ENCODE measurements at places on chromosomes 3 and 15.

DNA sequence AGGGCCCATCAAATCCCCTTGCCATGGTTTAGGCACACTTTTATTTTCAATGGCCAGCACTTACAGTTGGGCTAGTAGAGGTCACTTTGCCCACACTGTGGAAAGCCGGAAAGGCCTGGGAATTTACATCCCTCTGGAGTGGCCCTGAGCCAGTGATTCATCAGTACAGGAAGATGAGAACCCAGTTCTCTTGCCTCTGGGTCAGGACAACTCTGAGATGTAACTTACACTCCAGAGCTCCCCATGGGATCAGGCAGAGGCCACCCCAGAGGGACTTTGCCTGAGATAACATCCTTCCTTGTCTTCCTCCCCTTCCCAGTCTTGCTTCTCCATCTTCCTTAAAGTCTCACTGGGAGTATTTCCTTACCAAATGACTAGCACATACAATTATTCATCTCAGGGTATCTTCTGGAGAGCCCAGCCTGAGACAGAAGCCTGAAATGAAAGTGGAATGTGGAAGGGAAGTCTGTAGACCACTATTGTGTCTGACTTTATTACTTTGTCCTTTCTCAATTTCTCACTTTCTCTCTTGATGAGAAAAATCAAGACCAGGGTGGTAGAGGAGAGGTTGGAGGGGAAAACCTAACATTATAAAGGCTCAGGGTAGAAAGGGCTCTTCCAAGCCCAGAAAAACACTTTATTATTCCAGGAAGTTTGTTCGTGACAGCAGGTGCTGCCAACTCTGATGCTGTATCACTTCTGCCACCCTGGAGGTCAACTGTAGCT lies 220.8 kb downstream of the ZNF621 start:
- no peak for DNase-seq

DNA sequence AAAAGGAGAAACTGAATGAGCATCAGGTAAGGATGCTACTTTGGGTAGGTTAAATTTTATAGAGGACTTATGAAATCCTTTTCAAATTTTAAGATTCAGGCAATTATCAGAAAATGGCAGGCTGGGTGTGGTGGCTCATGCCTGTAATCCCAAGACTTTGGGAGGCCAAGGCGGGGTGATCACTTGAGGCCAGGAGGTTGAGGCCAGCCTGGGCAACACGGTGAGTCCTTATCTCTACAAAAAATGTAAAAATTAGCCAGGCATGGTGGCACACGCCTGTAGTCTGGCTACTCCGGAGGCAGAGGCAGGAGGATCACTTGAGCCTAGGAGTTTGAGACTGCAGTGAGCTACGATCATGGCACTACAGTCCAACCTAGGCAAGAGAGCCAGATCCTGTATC lies 23.1 kb downstream of the DCUN1D1 start:
- no peak for DNase-seq

DNA sequence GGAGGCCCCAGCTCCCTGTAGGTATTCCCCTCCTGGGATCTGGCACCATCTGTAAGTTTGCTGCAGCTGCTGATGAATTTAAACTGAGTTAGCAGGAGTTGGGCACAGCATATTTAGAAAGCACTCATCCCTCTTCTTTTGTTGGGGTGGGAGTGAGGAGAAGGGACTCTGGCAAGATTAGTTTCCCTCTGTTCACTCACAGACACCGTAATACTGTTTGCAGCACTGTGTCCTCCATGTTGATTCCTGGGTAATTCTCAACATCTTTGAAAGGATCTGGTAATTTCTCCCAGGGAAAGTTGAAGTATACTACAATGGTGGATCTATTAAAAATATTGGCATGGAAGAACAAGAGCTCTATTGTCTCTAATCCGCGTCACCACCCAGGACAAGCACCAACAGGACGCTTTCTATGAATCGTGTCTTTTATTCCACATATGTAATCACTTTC lies 173.3 kb downstream of the RBMS3 start:
- no peak for DNase-seq

- DNase-seq = no peak
These were observed 2.8 kb upstream of the CLRN1 start for GRCh38 chr3:150975086-150975991.

DNA sequence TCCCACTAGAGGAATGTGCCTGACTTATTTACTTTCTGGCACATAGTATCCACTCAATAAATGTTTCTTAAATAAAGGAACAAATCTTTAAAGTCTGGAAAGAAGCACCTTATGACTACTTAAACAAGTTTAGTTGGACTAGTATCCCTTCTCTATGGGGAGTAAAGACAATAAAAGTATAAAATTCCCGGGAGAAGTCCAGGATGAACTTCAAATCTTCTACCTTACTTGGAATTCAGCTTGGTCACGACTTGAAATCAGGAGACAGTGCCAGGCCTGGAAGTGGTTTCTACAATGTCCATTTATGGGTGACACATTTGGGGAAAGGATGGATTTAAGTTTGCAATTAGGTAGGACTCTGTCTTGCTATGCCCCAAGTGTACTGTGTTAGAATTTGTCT lies 196.5 kb downstream of the NR1D2 start:
- DNase-seq = no peak

DNA sequence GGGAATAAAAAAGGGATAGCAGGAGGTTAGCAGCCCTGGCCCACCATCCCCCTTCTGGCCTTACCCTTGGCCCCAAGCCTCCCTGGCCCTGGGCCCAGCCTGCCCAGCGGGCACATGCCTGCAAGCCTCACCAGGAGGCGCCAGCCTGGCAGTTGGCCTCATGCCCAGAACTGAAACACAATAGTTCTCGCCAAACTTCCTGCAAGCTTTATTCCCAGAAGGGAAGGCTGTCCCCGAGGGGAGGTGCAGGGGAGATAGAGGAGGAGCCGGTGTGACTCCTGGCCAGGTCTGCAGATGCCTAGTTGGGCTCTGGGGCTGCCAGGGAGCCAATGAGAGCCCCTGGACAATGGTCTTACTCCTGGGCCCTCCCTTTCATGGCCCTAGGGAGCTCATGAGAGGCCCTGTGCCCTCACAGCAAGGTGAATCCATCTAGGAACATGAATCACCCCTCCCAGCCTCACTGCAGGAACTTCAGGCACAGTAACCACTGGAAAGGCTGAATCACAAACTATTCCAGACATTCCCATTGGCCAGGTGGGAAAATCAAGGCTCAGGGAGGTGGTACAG lies 4.0 kb downstream of the CCDC33 start:
- DNase-seq = no peak

DNA sequence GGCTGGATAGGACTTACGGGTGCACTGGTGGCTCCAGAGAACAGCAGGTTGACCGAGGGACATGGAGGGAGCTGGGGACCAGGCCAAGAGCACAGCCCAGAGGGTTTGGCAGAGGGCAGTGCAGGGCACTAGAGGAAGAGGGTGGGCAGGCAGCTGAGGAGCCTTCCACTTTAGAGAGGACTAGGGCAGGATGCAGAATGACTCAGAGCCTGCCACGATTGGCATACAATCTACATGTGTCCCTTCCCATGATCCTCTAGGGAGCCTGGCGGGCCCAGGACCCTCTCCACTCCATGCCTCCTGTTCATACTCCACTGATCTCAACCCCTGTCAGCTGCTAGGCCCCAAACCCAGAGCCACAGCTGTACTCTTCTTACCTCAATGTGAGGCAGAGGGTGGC lies 14.4 kb upstream of the APEH start:
- no peak for DNase-seq

GRCh38 chr3:127228866-127229265 lies 35.9 kb downstream of the PRR23E start:
- no peak for DNase-seq

GRCh38 chr3:158079599-158079998 lies 26.6 kb downstream of the SHOX2 start:
- no peak for DNase-seq

- DNase-seq = no peak
These were observed 56.4 kb upstream of the ETV5 start for GRCh38 chr3:186165331-186165730.

GRCh38 chr3:126986001-126986400 lies 3.1 kb downstream of the PLXNA1 start:
- no peak for DNase-seq

DNA sequence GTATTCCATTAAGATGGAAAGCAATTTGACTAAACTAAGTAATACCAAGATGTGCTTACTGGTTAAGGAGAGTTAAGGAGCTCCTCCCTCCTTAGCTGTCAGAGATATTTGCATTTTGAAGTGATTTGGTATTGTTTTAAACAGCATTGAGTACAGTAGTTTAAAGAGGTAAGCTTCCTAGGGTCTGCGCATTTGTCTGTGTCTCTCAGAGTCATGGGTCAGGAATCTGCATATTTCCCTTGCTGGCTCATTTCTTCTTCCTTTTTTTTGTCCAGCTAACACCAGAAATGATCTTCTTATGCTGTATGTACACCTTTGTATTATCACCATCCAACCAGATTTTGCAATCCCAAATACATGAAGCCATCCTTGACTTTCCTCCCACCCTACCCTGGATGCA lies 163.0 kb upstream of the BFSP2 start:
- DNase-seq = no peak

Data from CD4-positive, alpha-beta T cell treated with Interleukin-6 at 100 ng/mL for 8 hours (primary cell).